NCI-H1417 (cell line): ENCODE measurements at places on chromosomes 16 and 17.

DNA sequence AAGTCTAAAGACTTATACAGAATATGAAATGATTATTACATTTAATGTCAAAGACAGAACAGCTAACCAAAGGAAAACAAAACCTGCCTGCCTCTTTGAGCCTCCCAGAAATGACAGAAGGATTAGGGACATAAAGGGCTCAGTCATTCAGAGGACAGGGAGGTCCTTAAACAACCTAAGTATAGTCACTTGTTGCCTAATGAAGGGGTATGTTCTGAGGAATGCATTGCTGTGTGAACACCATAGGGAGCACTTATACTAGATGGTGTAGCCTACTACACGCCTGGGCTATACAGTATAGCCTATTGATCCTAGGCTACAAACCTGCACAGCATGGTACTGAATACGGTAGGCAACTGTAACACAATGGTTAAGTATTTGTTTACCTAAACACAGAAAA, 106.4 kb downstream of the PARN start:
- no peak for DNase-seq

- peak; percentile 37 for DNase-seq
These were observed 142.7 kb upstream of the C17orf78 start for GRCh38 chr17:37233036-37233435.

DNA sequence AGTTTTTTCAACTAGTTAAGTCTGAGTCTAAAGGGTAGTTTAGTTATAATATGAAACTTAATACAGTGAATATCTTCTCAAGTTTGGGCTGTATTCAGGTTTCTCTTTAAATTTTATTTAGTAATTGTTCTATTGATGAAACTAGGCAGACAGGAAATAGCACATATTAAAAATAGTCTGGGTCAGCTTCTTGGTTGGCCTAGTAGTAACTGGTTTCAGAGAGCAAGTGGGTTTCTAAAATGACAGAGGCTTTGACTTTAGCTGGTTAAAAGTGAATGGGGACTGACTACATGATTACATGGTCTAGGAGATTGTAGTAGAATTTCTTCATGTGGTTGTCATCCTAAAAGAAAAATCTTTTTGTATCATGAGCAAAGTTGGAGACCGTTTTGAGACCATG, 46.8 kb downstream of the OMG start:
- no peak for DNase-seq

GRCh38 chr16:58379736-58380135, 12.5 kb upstream of the GINS3 start:
- no peak for DNase-seq

GRCh38 chr17:41343029-41343428, 7.6 kb downstream of the KRT33A start:
- no peak for DNase-seq

DNA sequence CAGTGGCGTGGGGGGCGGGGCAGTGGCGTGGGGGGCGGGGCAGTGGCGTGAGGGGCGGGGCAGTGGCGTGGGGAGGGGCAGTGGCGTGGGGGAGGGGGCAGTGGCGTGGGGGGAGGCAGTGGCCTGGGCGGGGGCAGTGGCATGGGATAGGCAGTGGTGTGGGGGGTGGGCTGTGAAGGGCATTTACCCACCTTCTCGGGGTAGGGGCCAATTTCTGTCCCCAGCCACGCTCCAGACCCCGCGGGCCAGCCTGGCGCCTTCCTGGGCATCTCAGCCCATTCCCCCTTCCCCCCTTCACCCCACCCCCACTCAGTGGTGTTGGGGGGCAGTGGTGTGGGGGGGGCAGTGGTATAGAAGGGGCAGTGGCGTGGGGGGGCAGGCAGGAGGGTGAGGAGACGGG, 92.7 kb downstream of the LITAF start:
- no peak for DNase-seq

DNA sequence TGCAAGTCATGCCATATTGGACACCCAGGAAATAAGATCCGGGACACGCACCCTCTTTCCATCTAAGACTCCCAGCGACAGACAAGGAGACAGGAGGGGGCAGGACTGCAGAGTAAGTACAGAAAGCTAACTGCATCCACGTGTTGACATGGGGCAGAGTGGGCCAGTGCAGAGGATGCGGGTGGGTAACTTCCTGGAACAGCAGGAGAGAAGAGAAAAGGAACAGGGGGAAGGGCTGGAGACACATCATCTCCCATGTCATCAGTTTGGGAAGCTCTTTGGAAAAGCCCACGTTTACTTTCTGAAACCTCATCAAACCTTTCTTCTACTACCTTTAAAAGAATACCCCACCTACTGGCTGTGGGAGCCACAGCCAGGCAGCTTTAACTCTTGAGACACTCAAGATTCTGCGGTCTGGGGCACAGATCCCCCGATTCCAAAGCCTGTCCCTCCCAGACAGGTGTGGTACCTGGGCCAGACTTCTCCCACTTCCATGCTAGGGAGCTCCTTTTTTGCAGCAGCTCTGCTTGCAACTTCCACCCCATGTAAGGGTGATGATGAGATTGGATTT, 273.5 kb upstream of the RPL38 start:
- DNase-seq, result no peak

DNA sequence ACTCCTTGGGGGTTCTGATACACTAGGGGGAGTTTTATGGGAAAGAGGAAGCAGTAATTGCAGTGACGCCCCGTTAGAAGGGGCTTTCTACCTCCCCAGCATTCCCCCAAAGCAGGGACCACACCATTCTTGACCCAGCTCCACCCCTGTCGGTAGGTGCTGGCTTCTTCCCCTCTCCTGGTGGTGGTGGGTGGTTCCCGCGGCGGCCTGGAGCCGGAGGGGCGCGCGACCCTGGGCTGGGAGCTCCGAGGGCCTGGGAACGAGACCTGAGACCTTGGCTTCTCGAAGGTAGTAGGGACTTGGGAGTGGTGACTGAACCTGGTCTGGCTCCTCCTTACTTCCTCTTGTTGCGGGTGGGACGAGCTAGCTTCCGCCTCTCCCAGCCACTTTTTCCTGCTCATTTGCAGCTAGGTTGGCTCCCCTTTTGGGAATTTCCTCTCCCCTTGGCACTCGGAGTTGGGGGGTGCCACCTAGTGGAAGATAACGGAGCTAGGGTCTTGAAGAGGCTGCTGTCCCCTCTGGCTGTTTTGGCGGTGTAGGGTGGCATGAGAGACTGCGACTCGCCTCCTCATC, 438 bp downstream of the GRN start:
- DNase-seq, result peak; percentile 87

GRCh38 chr17:14329900-14330491, 29.1 kb downstream of the HS3ST3B1 start:
- DNase-seq, result no peak

DNA sequence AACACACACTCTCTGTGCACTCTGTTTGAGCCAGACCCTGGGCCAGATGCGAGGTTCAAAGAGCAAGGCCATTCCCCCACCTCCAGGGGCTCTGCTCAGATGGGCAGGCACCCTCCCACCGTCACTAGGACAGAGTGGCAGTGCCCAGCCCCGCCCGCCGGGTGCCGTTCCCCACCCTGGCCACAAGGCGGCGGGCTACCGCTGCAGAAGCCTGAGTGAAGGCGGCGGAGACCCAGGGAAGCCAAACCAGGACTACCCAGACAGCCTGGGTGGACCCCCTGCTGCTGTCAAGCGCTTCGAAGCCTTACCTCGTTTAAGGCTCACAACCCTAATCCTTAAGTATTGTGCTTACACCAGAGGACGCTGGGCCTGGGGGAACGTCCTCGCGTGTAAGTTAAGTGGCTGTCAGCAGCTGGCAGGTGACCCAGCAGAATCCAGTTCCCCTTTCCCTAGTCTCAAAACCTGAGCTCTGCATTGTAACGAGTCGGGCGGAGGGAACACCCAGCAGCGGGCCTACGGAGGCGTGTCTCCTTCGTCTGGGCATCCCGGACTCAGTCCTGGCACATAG, 4.5 kb downstream of the ARHGAP27 start:
- DNase-seq, result peak; percentile 86

- DNase-seq, result peak; percentile 65
These were observed 23.9 kb downstream of the ZNF778 start for GRCh38 chr16:89241187-89242007.

GRCh38 chr17:72485596-72485995, 364.8 kb downstream of the SOX9 start:
- no peak for DNase-seq

DNA sequence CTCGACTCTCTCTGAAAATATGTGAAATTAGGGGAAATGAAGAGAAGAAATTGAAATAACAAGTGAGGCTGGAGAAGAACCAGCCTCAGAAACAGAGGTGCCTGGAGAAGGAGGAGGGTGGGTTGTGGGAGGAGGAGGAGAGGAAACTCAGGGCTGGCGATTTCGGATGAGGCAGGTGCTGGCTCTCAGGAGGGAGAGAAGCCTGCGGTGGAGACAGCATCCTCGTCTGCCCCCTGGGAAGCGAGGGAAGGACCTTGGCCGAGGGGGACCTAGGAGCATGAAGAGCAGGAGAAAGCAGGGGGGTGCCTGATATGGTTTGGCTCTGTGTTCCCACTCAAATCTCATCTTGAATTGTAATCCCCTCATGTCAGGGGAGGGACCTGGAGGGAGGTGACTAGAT, 264.7 kb upstream of the TNRC6C start:
- DNase-seq, result no peak

- no peak for DNase-seq
These were observed 187.4 kb upstream of the IRX6 start for GRCh38 chr16:55136356-55137150.

GRCh38 chr16:22270525-22270924, 26.7 kb upstream of the POLR3E start:
- DNase-seq, result no peak

DNA sequence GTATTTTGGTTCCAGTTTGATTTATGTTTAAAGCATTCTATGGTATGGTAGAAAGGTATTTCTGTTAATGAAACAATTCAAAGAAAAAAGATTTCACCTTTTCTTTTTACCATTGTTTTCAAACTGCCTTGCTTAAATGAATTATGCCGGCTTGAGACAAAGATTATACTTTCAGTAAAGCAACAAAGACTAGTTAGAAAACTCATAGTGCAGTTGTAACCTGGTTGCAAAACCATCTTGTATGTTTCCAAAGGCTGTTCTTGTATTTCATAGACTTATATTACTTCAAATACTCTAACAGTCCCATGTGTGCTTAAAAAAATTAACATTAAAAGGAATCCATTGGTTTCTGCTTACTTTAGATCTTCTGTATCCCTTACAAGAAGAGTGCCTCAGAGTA, 118.5 kb upstream of the NACA2 start:
- no peak for DNase-seq
